ENCODE measurements at places on chromosomes 16 and 17. TPM values are rescaled to one million over a fixed set of nuclear protein-coding genes. Genes with fewer than 3 reads are reported as not detected.

HGS gene
- 93.1 TPM for total RNA-seq

- DNase-seq = no peak
Observed at GRCh38 chr17:47204722-47205418, 4.3 kb upstream of the MYL4 start.

- DNase-seq = no peak
Observed at GRCh38 chr16:27233731-27234130, 30.4 kb downstream of the KDM8 start.

DNA sequence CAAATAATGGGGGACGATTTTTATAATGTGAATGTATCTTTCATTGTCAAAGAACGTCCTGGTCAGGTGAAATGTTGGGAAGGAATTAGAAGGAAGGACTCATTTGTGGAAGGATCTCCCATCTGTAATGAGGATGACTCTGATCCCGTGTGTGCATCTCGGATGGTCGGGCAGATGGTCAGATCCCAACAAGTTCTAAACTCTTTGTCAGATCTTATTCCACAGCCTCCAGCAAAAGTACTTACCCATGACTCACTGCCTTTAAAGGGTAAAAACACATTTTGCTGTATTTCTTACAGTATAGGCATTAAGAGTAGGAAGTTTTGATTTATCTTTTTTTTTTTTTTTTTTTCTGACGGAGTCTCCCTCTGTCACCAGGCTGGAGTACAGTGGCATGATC is 539 bp upstream of the KRTAP4-8 start:
- no peak for DNase-seq

HBA1 gene
- not detected for total RNA-seq

GRCh38 chr16:9489835-9490467 is 398.5 kb downstream of the HAPSTR1 start:
- no peak for DNase-seq

DNA sequence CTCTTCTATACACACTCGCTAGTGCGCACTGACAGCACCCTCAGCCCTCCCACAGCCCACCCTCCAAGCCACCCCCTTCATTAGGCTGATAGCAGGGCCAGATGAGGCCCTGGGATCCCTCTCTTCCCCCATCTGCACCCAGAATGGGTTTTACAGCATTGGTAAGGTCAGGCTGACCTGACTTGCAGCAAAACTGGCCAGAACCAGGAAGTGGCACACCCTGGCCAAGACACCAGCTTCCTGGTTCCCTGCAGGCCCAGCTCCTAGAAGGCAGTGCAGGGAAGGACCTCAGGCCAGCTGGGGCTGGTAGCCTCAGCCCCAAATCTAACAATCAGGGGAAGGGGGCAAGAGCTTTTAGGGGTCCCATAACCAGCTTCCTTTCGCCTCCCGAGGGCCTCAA is 50.0 kb upstream of the MRPS23 start:
- DNase-seq = no peak

- peak; percentile 41 for DNase-seq
Observed at GRCh38 chr17:77662833-77663232, 295.7 kb upstream of the TNRC6C start.

DNA sequence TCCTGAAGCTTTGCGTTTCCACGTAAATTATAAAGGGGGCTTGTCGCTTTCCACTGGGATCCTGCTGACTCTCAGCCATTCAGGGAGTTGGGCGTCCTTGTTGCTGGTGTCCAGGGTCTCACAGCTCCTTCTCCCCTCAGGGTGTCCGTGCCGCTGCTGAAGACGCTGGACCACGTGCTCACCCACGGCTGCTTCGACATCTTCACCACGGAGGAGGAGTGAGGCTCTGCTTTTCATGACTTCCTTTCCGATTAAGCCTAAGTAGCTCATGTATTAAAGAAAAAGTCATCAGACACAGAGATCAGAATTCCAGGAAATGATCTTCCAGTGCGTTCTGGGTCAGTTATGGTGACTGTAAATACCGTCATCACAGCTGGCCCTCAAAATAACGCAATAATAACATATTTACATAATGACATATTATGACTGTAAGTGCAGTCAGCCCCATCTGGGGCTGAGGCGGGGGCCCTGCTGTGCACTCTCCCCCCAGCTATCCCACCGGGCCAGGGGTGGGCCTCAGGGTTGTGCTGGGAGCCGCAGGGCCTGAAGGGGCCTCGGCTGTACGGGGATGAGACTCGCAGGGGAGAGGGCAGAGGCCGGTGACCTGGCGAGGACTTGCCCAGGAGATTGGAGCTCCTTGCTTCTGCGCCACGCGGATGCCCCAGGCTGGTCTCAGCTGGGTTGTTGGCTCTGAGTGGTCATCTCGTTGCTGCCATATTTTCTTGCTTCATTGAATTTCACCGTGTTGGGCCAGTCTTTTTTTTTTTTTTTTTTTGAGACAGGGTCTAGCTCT is 92.9 kb upstream of the ZNF750 start:
- peak; percentile 77 for DNase-seq

GRCh38 chr17:63345611-63346010 is 100.5 kb downstream of the CYB561 start:
- DNase-seq = no peak

DNA sequence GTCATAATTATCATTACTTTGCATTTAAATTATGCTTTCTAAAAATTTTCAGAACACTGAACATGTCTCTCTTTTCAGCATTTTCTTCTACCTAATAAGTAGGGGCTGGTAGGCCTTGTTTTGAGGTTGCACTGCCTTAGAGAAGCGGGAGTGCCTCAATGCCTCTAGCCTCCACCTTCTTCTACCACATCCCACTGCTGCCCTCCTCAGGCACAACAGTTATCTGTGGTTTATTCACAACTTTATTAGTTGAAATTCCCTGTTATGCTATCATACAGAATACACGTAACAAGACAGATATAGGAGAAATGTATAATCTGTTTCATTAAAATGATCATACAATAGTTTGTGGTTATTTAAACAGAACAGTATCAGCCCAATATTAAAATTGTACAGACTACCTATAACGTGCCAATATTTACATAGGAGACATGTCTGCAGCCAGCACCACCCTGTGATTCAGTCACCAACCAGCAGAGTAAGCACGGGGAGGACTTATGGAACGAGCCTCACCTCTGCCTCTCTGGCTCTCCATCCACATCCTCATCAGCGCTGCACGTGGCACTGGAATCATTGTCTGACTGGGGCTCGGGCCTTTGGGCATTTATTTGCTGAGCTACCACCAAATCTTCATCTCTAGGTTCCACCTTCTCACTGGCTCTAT is 101.2 kb downstream of the TTC19 start:
- DNase-seq = no peak

DNA sequence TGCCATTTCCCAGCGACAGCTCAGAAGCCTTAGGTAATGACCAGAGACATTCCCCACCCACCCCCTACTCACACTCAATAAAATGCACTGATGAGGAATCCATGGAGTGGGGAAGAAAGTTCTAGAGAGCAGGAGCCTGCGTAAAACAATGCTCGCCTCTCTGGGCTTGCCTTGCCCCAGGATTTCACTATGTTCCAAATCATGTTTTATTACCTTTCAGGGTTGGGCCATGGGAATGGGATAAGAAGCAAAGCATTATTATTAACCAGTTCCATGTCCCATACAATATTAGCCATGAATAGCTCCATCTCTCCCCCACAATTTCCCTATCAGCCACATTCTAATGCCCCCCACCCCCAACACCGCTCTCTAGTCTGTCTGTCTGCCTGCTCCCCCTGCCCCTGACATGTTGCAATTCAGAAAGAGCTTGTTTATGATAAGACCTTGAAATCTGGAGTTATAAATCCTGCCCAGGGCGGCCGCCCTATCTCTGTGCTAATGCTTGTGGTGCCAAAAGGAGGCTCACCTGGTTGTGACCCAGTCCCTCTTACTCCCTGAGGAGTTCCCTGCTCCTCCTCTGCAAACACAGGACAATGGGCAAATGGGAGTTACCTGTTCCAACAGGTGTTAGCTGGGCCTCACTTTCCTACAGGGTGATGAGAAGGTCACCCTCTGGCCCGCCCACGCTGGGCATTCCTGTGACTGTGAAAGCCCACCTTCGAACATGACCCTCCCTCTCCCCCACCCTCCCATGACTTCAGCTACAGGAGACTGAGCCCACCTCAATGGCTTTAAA is 28.0 kb upstream of the DDX52 start:
- no peak for DNase-seq

- DNase-seq = no peak
Observed at GRCh38 chr16:79409978-79410377, 190.6 kb downstream of the MAF start.

DNA sequence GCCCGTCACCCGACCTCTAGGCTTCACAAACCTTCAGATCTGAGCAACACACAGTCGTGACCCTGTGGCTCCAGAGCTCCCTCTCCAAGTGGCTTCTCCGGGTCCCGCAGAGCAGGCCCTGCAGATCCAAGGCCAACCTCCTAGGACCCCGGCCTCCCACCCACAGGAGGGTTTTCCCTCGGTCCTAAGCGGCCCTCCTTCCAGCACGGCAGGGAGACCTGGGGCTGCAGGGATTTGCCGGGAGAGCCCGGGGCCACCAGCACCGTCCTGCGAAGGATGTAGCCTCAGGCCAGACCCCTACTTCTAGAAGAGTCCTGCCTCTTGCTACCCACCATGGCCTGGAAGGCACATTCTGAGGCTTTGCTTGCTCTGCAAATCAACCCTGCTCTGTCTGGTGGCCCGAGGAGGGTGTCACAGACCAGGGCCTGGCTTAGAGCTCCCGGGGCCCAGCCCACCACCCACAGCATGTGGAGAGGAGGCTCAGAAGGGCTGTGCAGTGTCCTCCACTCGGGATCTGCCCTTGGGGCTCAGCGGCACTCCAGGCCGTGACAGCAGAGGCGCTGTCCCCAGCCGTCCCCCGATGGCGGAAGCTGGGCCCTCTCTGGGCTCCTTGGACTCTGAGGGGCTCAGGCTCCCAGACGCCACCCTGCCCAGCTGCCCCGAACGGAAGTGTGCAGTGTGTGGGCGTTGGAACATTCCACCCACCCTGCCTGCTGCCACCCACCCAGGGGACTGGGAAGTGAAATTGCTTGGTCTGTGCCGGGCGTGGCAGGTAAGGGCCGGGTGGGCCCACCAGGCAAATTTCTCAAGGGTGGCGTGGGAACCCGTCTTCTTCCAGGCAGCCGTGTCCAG is 28.8 kb upstream of the ACSF3 start:
- DNase-seq = no peak

TMEM238L gene
- total RNA-seq = not detected

GRCh38 chr16:89322321-89323119 is 105.0 kb downstream of the ZNF778 start:
- DNase-seq = peak; percentile 90

USP43 gene
- total RNA-seq = 4.3 TPM

DLX4 gene
- not detected for total RNA-seq

Data from chondrocyte (in vitro differentiated cells).